ENCODE measurements at places on chromosomes 13 and 19.

DNA sequence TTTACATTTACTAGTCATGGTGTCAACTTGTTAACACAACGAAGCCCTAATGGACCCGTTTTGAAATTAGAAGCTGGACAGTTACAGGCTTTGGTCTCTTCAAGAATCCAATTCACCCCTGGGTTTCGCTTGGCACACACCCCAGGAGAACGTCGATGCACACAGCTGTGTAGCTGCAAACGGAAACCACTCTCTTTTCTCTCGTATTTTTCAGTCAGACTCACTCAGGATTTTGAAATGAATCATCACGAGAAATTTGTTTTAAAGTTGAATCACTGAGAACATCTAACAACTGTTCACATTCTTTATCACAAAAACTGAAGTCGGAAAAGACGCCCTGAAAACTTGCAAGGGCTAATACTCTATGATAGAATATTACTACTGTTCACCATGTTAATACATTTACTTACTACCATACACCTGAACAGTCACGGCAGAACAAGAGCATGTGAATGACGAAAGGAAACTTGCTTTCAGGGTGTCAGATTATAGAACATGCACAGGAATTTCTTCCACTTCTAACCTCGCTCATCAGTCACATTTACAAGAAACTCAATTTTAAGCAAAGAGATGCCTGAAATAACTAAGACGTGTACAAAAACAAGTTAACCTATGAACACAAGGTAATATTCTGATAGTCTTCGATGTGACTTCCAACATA is 4.7 kb downstream of the PNMA8A start:
- peak; percentile 51 for DNase-seq

DNA sequence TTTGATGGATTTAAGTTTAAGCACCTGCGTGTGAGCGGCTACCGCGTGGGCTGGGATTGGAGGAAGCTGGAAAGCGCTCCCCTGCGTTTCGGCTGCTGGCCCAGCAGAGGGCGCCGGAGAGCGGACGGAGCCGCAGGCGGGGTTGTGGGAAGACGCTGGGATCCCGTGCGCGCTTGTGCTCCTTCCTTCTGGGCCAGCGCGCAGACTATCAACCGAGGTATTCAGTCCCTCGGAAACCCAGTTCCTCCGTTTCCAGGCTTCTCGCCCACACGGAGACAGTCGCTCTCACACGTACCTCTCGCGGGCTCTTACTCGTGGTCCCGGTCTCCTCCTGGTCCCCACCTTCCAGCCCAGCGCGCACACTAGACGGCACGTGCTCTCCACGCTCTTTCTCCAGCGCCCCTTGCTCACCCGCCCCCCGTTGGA is 28.8 kb downstream of the EPN1 start:
- DNase-seq = peak; percentile 50

DNA sequence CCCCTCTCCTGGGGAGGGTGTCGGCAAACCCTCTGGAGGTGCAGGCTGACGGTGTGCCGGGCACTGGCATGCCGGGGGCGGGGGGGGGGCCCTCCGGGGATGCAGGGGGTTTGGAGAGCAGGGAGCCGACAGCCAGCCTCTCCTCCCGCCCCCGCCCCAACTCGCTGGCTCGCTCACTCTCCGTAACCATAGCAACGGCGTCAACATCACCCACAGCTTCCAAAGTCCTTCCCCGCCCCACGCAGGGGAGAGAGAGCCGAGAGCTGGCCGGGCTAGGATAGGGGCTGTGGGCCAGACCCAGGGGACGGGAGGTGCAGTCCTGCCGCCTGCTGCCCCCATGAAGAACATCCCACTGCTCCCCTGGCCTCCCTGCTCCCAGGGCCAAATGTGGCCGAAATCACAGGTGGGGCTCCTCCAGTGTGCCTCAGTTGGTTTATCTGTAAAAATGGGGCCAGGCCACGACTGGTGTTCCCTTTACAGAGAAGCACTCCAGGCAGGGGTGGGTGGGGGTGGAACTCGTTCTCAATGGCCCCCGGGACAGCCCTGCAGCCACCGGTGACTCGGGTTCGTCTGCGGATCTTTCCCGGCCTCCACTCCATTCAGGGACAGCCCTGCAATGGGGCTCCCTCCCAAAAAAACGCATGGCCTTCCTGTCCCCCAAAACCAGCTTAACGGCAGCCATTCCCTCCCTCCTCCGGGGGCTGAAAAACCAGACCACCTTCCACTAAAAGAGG is 3.2 kb downstream of the KLF16 start:
- peak; percentile 94 for DNase-seq

GRCh38 chr13:19864746-19865309 is 1.4 kb upstream of the ZMYM5 start:
- DNase-seq = peak; percentile 78

GRCh38 chr13:45142440-45143345 is 22.4 kb downstream of the GTF2F2 start:
- no peak for DNase-seq

DNA sequence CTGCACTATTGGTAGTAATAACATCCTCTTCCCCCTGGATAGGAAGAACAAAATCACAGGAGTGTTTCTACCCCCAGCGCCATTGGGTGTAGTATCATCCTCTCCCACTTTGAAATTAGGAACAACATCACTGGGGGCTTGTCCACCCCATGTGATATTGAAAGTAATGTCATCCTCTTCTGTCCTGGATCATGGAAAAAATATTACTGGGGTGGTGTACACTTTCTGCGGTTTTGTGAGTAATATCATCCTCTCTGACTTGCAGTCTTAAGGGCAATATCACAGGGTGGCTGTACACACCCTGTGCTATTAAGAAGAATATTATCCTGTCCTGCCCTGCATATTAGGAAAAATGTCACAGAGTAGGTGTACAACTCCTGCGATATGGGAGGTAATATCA is 4.9 kb upstream of the RGCC start:
- no peak for DNase-seq

- DNase-seq = no peak
Observed at GRCh38 chr13:25378528-25378927, 6.8 kb downstream of the ATP8A2 start.

- no peak for DNase-seq
Observed at GRCh38 chr13:39051157-39051556, 12.9 kb downstream of the NHLRC3 start.

GRCh38 chr19:51639916-51640315 is 6.7 kb downstream of the SIGLEC14 start:
- no peak for DNase-seq

DNA sequence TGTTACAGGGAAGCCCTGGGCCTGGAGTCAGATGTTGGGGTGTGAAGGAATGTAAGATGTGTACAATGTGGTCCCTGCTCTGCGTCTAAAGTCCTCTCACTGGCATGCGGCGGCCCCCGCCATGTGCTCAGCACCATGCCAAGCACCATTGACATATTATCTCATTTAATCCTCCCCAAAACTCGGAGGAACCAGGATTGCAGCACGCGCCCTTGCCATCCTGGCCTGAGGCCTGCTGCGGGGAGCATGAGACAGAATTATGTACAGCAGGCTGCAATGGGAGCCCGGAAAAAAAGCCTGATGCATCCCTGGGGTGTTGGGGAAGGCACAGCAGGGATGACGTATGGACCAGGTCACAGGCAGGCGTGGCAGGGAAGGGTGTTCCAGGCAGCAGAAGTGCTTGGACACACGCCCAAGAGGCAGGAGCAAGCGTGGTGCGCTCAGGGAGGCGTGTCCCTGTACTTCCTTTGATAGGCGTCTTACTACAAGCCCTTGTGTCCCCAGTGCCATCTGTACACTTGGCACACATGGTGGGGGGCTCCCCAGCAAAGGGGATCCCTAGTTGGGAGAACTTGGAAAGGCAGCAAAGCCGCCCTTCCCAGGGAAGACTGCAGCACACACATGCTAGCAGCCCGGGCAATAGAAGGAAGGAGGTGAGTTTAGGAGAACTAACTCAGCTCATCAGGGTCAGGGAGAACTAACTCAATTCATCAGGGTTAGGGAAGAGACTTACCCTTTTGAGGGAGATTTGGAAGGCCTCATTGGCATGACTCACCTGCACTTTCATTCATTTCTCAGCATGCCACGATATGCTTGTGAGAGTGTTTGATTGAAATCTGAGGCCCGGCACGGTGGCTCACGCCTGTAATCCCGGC is 3.4 kb downstream of the EVI5L start:
- DNase-seq = peak; percentile 37

GRCh38 chr13:114309806-114310410 is 4.4 kb upstream of the CHAMP1 start:
- DNase-seq = peak; percentile 18

DNA sequence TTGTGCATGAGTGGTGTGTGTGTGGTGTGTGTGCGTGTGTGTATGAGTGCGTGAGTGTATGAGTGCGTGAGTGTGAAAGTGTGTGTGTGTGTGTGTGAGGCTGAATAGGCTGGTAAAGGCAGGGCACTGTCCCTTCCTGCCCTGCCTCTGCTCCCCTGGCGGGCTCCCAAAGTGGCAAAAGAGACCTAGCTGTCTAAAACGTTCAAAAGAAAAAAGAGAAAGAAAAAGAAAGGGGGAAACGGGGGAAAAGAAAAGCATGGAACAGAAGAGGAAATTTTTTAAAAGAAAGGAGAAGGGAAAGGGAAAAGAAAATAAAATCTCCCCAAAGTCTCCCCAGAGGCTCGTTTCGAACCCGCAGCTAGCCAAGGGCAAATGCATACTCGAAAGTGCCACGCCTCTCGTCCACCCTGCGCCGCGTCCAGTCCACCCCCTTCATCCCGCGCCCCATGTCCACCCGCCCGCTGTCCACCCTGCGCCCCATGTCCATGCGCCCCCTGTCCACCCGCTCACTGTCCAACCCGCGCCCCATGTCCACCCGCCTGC is 37.0 kb upstream of the FLT1 start:
- DNase-seq = peak; percentile 16

DNA sequence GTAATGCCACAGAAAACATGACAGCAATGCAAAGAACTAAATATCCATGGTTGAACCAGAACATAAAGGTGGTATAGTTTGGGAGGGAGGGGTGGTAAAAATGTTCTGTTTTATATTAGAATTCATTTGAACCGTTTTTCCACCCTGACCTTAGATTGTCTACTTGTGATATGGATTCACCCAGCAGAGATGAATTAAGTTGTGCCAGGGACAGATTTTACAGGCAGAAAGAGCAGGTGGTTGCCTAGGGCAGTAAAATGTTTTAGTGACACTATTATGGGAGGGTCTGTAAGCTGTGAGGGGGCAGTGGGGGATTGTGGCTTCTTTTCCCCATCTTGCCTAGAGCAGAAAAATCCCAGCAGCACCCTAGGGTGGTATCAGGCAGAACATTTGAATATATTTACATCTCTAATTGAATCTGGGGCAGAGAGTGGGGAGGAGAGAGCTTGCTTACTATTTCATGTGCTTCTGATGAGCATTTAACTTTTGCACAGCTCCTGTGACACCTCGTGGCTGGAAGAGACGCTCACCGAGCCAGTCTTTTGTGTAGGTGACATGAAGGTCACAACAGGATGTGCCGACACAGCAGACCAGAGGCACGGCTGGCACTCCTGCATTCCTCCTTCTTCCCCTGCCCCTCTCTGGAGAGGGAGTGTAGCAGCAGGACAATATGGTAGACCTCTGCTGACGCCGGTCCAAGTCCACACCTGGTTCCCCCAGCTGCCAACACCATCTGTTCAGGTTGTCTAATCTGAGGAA is 452.3 kb downstream of the IRS2 start:
- no peak for DNase-seq

DNA sequence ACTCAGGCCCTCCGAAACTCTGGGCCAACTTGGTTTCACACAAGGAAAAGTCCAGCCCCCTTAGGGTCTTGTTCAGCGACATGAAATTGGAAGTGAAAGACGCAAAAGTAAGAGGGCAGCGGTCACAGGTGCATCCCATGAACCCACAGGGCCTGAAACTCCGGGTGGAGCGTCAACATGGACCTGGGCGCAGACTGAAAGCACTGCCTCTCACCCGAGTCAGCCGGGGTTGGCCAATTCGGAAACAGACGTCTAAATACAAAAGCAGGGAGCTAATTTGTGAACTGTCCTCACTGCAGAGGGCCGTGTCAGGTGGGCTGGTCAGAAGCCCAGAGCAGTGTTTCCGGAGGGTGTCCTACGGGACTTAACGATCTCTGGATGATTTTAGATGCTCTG is 26.7 kb downstream of the ADPRHL1 start:
- no peak for DNase-seq

GRCh38 chr19:29563486-29564101 is 37.8 kb downstream of the VSTM2B start:
- DNase-seq = no peak

GRCh38 chr19:19192910-19193423 is 909 bp downstream of the RFXANK start:
- DNase-seq = no peak

GRCh38 chr13:26133851-26134250 is 82.0 kb upstream of the SHISA2 start:
- no peak for DNase-seq

GRCh38 chr19:55549500-55550320 is 4.4 kb upstream of the SBK3 start:
- DNase-seq = no peak

DNA sequence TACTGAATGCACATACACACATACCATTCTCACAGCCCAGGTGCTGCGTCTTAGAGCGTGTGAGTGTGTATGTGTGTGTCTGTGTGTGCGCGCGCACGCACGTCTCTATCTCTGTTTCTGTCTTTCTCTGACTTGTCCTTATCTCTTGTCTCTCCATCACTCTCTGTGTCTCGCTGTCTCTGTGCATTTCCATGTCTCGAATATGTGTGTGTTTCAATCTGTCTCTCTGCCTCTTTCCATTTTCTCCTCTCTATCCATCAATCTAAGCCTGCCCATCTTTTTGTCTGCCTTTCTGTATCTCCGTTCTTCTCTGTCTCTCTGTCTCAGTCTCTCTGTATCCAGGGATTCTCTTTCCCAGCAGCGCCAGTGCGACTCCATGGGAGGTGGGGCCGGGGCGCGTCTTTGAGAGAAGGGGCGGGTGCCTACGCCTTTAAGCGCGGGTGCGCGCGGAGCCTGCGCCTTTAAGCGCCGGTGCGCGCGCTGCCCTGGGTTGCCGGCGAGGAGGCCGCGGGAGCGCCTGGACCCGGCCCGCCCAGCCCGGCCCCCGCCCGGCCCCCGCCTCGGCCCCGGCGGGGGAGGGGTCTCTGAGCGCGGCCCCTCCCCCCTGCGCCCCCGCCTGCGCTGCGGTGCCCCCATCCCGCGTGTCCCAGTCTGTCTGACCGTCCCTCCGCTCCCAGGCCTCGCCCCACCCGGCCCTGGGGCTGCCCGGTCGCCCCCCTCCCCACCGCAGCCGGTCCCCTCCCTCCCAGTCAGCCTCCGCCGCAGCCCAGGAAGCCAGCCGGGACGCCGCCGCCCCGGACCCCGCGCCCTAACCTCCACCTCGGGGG is at the start of gene LRFN3:
Gene LRFN3, plus strand, starts transcription at position 464 of the 827 bp plus-strand sequence. CDS start 3,052 bp downstream, outside the sequence.
- DNase-seq = peak; percentile 77

Data from lung (tissue), 17 donors.